ENCODE measurements at places on chromosomes 1 and 21.

GRCh38 chr1:30335389-30335996, 387.9 kb downstream of the MATN1 start:
- no peak for DNase-seq

DNA sequence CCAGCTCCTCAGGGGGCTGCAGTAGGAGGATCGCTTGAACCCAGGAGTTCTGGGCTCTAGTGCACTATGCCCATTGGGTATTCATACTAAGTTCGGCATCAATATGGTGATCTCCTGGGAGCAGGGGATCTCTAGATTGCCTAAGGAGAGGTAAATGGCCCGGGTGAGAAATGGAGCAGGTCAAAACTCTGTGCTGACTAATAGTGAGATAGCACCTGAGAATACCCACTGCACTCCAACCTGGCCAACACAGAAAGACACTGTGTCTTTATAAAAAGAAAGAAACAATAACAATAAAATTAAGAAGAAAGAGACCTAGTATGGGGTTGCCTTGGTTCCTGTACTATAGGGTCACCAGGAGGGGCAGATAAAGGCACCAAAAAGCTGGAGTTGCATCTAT, 13.7 kb upstream of the DUSP12 start:
- no peak for DNase-seq

- no peak for DNase-seq
These were observed 86.3 kb downstream of the GLIS1 start for GRCh38 chr1:53652441-53653199.

- DNase-seq, result no peak
These were observed 72.9 kb upstream of the CDC42BPA start for GRCh38 chr1:227391211-227391610.

DNA sequence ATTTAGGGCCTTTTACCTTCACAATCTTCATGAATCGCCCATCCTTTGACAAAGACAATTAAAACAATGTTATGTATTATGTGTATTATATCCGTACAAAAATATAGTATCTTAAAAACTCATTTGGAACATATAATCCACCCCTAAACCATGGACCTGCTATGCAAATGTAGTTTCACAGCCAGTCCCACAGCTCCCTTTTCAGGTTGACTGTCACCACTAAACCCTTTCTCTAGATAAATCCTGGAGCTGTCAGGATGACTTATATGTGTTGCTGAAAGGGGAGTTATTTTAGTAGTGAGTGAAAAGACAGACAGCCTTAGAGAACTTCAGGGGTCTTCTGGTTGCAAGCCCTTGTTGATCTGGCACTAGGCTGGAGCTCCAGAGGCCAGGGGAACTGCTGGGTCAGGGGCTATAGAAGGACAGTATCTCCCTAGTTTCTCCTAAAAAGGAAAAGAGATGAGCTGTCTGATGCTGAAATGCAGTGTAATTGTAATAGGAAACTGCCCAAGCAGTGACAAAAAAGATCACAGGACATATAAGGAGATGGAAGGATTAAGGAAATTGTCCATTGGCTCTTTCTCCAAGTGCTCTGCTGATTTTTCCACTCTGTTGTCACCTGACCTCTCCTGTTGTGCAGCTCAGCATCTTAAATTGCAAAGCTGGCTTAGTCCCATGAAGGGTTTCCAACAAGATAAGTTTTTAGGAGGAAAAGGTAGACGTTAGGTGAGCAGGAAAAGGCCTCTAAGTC, 127.7 kb downstream of the S1PR1 start:
- DNase-seq, result no peak

- DNase-seq, result no peak
These were observed 87.7 kb downstream of the SNX7 start for GRCh38 chr1:98749152-98749756.

GRCh38 chr1:50328552-50328951, 94.7 kb downstream of the DMRTA2 start:
- DNase-seq, result no peak

- no peak for DNase-seq
These were observed 69.7 kb upstream of the RGL1 start for GRCh38 chr1:183735069-183735860.

Data from GM19239 (cell line).